ENCODE measurements at places on chromosomes 4 and X.

DNA sequence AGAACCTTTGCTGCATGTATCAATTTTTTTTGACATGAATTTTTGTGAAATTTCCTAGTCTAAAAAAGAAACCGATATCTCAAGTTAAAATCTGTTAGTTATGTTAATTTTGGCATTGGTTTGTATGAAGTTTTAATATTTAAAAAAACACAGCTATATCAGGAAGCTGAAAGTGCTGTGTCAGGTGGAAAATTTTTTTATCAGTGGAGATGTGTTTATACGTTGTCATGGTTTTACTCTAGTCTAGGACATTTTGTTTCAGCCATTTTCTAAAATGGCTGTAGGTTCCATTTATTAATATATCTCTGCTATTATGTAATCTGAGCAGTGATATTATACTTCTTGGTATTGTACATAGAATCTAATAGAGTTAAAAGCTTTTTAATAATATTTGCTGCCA lies 34.2 kb downstream of the OCRL start:
- no peak for DNase-seq

GRCh38 chr4:73376976-73377375 lies 27.1 kb upstream of the ALB start:
- DNase-seq: no peak

GRCh38 chrX:109739625-109740432 lies 6.8 kb upstream of the ACSL4 start:
- DNase-seq: no peak

DNA sequence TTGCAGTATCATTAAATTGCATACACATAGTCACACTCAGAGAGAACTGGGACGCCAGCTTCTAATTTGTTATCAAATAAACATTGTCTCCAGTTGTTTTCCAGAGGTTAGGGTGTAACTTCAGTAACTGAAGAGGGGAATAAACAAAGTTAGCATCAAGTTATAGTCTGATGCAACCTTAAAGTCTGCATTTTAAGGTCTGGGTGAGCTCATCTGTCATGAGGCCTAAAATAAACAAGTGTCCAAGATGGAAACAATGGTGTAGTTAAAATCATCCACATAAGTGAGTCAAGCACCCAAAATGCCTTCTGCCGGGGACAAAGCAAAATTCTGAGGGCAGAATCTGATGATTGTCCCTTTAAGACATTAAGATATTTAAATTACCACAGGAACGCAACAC lies 70.3 kb upstream of the EMCN start:
- DNase-seq: no peak

DNA sequence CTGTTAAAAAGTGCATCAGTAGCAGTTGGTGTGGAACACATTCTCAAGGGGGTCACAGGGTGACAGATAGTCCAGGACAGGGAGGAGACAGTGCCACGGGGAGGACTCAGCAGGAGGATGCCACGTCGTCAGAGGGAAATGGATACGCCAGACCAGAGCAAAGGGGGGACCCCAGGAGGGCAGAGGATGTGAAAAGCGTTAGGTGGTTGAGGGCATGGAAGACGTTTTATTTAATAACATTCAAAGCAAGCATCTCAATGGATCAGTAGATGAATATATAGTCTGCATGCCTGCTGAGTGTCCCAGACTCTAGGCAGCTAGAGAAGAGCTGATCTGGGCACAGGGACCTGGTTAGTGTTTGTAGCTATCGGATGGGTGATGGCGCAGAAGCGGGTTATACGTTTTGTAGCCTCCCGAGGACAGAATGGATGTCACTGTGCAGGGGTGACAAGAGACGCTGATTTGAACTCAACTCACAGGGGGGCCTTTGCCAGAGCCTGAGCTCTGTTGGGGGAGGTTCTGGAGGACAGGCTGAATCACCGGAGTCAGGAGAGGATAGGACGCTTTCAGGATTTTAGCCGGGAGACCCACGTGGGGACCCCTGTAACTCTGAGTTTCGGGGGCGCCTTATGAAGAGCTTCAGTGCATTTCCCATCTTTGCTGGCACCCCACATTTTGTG lies 81.3 kb downstream of the STOX2 start:
- no peak for DNase-seq

DNA sequence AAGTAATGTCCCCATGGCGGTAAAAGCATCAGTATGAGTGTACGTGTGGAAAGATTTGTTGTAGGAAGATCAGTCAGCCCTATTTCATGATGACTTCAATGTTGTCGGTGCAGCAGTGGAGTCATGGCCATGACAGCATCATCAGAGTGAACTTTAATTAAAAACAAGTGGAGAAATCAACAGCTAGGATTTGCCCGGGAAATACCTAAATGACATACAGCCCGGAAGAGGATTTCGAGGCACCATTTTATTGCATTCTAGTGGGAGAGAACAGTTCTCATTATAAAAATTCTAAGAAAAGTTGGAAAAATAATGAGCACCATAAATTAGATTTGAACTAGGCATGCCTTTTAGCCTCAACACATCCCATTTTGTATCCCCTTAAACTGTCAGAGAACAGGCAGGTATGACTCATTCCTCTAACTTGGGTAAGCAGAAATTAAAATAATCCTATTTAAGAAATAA lies 170.1 kb downstream of the SHROOM3 start:
- no peak for DNase-seq

- DNase-seq: no peak
Observed at GRCh38 chr4:151340751-151341385, 15.5 kb upstream of the SH3D19 start.

GRCh38 chrX:65745992-65746391 lies 78.5 kb downstream of the MSN start:
- DNase-seq: no peak

GRCh38 chr4:118177126-118177525 lies 142.8 kb downstream of the NDST3 start:
- DNase-seq: no peak

- no peak for DNase-seq
Observed at GRCh38 chr4:151727365-151727764, 33.4 kb downstream of the GATB start.

GRCh38 chr4:139175646-139176301 lies 1.2 kb downstream of the ELF2 start:
- no peak for DNase-seq

DNA sequence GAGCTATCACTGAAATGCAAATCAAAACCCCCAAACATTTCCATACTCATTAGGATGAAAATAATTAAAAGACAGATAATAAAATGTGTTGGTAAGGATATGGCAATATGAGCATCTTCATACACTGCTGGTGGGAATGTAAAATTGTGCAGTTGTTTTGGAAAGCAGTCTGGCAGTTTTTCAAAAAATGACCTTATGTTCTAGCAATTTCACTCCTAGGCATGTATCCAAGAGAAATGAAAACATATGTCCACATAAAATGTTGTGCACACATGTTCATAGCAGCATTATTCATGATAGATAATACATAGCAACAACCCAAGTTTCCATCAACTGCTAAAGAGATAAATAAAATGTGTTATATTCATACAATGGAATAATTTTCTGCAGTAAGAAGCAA lies 14.8 kb upstream of the GPRASP2 start:
- no peak for DNase-seq

- DNase-seq: no peak
Observed at GRCh38 chrX:129959493-129959832, 23.0 kb upstream of the BCORL1 start.

DNA sequence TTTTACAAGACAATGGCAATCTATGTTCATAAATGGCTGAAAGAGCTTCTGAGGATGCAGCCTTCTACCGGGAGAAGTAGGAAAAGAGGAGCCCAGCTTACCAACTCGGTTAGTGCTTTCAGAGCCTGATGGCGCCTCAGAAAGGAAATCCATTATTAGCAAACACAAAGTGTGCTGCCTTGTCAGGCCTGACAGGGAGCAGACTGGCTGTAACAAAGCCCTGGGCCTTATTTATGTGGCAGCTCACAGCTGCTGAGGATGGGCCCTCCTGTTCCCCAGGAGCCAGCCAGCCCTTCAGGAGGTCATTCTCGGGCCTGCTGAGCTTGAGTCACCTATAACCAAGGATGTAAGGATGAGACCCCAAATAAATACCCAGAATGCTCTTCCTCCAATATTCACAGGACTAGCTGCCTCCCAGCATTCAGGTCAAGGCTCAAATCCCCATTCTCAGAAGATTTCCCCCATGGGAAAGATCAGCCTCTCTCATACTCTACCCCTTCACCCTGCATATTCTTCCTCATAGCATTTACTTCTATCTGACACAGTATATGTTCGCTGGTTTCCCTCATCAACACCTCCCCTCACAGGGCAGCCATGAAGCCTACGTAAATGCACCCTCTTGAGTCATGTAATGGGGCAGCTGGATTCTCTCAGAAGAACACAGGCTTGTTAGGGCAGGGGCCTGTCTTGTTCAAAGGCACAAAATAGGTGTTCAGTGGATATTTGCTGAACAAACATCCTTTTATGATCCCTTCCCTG lies 227.0 kb upstream of the RASGEF1B start:
- no peak for DNase-seq

- DNase-seq: no peak
Observed at GRCh38 chr4:173009129-173009823, 159.3 kb upstream of the GALNT7 start.

DNA sequence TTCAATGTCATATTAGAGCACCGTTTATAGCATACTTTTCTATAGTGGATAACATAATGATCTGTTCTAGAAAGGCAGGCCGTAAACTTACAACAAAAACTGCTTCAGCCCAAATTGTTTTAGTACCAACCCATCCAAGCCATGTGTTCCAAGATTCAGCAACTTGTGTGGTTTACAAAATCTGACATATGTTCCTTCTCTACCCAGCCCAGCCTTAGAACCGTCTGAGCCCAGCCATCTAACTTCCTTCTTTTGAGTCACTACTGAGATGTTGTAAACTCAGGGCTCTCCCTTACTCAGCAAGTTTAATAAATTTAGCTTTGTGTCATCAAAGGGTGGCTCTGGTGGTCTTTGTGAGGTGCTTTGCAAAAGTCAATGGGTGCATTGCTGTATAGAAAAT lies 32.4 kb upstream of the REPS2 start:
- no peak for DNase-seq

DNA sequence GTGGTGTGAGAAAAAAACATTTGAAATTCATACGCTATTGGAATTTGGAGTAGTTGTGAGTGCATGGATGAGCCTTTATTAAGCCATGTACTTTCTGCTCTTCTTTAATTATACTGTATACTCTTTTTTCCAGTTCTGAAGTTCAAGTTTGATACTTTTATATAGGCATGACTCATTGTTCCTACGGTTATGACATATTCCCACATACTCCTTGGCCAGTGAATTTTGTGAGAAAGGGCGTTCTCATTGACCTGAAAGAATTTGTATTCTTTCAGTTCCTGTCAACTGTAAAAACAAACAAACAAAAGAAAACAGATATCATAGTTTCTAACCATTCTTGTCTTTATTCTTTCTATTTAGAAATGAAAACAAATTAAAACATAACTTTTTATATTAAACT lies 407.3 kb downstream of the MAPK10 start:
- DNase-seq: no peak

GRCh38 chr4:38152305-38152704 lies 192.1 kb downstream of the PTTG2 start:
- DNase-seq: no peak

DNA sequence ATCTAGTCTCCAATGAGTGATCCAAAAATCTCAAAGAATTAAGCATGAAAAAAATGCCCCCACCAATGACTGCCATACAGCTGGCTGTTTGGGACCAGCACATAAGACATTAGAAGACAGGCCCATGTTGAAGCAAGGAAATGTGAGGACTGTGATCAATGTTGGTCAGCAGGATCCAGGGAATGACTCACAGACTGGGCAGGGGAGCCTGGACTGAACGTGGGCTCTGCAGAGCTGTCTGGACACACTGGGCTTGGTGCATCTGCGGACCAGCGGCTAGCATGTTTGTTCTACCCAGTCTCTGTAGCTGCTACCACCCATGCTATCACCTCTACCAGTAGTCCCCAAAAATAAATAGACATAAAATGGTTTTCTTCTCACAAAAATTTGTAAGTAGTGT lies 108.6 kb downstream of the PALLD start:
- no peak for DNase-seq

GRCh38 chr4:54658252-54659093 lies 716 bp downstream of the KIT start:
- no peak for DNase-seq

- no peak for DNase-seq
Observed at GRCh38 chrX:153336988-153337387, 3.0 kb downstream of the ZNF275 start.

GRCh38 chr4:125594056-125594602 lies 279.4 kb downstream of the FAT4 start:
- no peak for DNase-seq

All from CD4-positive, alpha-beta T cell treated with Interleukin-4 for 4 hours (primary cell).